Stimulated activated CD4-positive, alpha-beta T cell treated with anti-CD3 and anti-CD28 coated beads, Interleukin-1b, Interleukin-23, amount 100 ng/mL, for 24 hours (primary cell): ENCODE measurements at places on chromosomes 1 and 21.

- DNase-seq, result no peak
Observed at GRCh38 chr1:202017749-202018467, 7.5 kb downstream of the ELF3 start.

DNA sequence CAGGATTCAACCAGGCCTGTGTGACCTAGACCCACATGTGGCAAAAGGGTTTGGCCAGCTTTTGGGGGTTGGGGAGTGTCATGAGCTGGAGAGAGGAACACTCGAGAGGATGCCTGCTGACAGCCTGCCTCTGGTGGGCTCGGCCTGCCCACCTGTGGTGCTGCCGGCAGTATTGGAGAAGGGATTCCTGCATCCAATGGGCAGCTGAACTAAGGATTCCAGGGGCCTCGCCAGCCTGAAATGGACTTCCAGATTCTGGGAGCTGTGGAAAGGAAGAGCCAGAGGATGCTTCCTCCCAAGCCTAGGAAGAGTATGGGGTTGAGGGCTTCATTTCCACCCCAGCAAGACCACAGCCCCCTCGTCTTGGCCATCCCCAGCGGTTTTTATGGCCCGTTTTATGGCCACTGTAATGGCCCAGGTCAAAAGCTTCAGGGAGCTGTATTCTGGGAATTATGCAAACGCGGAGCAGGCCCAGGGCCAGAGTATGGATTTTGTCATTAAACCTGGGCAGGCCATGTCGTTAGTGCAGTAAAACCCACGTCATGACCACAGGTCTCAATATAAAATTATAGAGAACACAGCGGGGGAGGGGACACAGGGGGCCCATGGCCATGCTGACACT lies 63.6 kb downstream of the TMEM53 start:
- DNase-seq, result no peak

DNA sequence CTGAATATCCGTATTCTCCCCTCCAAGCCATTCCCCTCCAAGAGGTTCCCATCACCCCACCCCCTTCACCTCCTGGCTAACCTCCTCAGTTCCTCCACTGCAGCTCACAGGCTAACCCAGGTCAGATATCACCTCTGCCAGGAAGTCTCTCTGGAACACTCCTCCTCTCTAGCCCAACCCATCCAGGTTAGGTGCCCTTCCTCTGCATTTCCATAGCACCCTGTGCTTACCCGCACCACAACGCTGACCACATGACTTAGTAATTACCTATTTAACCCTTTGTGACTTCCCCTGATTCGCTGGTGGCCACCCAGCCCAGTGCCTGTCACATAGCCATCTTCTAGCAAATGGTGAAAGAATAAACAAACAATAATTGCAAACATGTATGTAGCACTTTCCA lies 49.5 kb upstream of the IFFO2 start:
- no peak for DNase-seq

GRCh38 chr1:33986390-33987095 lies 122.7 kb downstream of the HMGB4 start:
- DNase-seq, result no peak

- no peak for DNase-seq
Observed at GRCh38 chr1:62688687-62689085, 500 bp upstream of the DOCK7 start.

DNA sequence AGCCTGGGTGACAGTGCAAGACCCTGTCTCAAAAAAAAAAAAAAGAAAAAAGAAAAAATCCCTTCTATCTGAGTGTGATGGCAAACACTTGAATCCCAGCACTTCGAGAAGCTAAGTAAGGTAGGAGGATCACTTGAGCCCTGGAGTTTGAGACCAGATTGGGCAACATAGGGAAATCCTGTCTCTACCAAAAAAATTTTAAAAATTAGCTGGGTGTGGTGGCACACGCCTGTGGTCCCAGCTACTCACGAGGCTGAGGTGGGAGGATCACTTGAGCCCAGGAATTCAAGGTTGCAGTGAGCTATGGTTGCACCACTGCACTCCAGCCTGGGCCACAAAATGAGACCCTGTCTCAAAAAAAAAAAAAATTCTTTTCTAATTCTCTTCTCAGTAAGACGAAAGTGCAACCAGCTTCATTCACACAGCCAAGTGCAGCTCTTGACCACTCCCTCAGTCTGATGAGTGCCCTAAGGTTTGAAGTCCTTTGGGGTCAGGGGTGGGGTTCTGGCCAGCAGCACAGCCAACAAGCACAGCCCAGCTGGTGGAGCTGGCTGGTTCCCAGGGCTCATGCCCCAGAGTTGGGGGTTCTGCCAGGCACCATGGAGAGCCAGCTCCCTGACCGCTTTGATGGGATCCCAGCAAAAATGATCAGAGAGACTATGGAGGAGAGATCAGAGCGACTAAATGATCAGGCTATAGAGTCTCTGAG lies 8.0 kb downstream of the SLC2A5 start:
- DNase-seq, result no peak

- DNase-seq, result no peak
Observed at GRCh38 chr1:32898056-32898455, 3.1 kb downstream of the TMEM54 start.

- no peak for DNase-seq
Observed at GRCh38 chr1:2233997-2234761, 6.1 kb downstream of the SKI start.

DNA sequence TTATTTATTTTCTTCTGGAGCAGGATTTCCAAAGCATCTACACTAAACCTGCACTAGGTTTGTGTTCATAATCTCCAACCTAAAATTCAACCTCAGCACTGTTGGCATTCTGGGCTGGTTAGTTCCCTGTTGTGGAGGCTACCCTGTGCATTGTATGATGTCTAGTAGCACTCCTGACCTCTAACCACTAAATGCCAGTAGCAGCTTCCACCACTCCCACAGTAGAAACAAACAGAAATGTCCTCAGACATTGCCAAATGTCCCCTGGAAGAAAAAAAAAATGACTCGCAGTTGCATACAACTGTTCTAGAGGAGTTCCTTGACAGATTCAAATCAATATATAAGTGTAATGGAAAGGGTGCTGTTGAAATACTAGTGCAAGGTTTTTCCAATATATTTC lies 18.9 kb downstream of the GRIK1 start:
- DNase-seq, result no peak

- DNase-seq, result no peak
Observed at GRCh38 chr1:211829343-211830054, 1.1 kb downstream of the LPGAT1 start.

DNA sequence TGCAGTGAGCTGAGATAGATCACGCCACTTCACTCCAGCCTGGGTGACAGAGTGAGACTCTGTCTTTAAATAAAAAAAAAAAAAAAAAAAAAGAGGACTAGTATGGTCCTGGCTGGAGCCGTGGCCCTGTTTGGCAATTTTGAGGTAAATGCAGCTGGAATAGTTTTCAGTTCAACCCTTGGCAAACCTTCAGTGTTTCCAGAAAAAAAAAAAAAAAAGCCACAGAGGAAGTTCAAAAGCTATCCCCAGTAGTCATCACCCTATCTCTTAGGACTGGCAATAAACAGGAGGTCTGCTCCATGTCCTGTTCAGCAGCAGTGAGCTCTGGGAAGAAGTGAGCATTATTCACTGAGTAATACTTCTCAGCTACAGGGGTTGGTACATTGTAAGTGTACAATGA lies 56.8 kb upstream of the ERRFI1 start:
- DNase-seq, result no peak

GRCh38 chr1:58500043-58500442 lies 46.5 kb downstream of the OMA1 start:
- DNase-seq, result no peak

DNA sequence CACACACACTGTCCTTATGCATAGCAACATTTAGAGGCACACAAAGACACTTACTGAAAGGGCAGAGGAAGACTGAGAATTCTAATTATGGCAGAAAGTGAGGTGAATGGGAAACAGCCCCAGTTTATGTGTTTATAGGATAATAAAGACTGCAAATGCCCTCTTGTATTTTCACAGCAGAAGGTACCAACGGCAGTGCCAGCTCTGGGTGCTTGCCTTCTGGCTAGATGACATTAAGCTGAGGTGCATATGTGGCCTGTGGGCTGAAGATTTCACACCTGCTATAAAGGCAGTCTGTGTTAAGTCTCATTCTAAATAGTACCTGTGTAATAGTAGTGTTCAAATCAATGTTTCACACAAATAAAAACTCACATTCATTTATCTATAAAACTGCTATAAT lies 347.2 kb upstream of the ZRANB2 start:
- no peak for DNase-seq

DNA sequence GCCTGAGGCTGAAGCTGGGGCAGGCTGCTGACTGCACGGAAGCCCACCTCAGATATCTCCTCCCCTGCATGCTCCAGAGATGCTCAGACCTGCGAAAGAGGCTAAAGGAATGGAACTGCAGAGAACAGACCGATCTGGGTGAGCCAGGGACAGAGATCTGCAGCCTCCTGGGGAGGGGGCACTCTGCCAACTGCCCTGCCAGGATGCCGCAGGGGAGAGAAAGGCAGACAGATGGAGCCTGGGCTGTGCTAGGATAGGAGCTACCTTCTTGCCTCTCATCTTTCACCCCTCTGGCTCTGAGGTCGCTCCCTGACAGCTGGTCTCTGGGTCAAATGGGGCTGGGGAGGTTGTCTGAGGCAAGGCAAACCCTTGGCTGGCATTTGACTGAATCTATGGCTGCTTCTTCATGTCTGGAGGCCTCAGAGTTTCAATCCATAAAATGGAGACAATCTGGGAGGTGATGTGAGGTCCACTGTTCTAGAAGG lies 238.2 kb downstream of the GRIK3 start:
- DNase-seq, result no peak

DNA sequence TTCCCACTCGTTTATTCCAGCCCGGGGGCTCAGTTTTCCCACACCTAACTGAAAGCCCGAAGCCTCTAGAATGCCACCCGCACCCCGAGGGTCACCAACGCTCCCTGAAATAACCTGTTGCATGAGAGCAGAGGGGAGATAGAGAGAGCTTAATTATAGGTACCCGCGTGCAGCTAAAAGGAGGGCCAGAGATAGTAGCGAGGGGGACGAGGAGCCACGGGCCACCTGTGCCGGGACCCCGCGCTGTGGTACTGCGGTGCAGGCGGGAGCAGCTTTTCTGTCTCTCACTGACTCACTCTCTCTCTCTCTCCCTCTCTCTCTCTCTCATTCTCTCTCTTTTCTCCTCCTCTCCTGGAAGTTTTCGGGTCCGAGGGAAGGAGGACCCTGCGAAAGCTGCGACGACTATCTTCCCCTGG lies 716 bp downstream of the OLIG2 start:
- DNase-seq, result no peak

DNA sequence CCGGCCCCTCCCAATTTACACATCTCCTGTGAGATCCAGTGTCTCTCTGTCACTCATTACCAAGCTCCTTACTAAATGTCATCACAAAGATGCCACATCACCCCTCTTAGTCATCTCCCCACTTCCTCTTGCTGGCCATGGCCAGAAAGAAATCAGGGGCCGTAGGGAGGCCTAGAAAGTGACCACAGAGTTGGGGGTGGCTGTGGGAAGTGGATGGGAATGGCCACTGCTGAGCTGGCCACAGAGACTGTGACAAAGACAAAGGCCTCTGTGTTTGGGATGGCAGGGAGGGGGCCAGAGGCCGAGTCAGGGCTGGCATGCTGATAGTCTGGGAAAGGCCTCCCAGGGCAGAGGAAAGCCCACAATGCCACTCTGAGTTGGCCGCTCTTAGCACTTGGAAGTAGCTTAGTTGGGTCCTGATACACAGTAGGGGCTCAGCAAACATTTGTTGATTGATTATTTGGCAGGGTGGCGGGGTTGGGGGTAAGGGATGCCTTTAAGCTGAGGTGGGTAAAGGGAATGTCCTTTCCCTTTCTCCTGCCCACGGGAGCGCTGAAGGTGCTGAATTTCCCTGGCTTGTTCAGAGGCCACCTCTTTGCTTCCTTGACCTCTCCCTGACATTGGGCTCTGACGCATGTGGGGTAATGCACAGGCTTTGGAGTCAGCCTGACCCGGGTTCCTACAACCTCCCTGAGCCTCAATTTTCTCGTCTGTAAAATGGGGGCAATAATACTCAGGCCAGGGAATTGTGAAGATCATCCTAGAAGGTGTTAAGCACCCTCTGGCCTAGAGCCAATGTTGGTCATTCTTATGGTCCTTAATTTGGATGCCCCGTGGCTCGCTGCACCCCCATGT lies 13.2 kb downstream of the NAV1 start:
- DNase-seq, result no peak

DNA sequence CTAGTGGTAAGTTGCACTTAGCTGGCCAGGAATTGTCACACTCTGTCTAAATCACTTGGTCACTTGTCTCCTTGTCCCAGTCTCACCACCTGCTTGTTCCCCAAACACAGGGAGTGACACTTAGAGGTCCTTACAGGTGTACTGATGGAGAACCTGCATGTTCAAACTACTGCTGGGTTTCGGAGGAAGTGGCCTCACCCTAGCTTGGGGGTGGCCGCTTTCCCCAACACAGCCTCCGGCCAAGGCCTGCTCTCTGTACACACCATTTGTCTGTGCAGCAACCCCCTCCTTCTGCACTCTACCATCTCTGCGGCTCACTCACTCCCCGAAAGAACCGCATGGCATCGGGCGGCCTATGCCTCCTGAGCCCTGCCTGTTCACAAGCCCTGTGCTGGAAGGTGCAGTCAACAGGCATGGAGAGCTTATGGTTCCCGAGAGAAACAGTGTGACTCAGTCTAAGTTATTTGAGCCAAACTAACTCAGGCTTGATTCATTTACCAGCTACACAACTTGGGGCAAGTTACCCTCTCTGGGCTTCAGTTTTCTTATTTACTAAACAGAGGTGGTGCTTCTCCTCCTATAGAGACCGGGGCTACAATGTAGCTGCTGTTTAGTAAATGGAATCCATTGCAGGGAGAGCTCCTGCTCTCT lies 10.5 kb upstream of the SPRR4 start:
- DNase-seq, result no peak

DNA sequence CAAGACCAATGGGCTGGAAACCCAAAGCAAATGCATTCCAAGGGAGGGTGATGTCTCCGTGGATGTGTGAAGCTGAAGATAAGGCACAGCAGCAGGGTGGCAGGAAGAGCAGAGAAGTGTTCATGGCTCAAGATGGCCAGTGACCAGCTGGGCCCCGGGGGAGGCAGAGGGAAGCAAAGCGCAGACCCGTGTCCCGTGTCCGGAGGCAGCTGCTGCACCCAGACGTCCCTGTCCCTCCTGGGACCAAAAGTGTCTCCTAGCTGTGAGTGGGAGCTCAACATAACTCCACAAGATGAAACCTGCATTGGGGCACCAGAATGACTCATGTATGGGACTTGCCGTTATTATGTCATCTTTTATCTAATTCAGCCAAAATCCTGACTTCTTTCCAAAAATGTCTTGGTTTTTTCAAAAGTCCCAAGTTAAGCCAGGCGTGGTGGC lies 118.2 kb downstream of the RIPK4 start:
- no peak for DNase-seq

- DNase-seq, result no peak
Observed at GRCh38 chr1:2212532-2213491, 15.3 kb upstream of the SKI start.

DNA sequence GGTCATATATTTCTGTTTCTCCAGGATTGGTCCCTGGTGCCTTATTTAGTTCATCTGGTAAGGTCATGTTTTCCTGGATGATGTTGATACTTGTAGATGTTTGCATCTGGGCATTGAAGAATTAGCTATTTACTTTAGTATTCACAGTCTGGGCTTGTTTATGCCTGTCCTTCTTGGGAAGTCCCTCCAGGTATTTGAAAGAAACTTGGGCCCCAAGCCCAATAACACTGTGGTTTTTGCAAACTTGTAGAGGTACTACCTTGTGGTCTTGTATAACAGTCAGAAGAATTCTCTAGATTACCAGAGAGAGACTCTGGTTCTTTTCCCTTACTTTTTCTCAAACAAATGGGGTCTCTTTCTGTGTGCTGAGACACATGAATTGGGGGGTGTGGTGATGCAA lies 251.4 kb upstream of the B3GALT2 start:
- DNase-seq, result no peak
